Karpas-422 (cell line): ENCODE measurements at places on chromosomes 2 and 18.

DNA sequence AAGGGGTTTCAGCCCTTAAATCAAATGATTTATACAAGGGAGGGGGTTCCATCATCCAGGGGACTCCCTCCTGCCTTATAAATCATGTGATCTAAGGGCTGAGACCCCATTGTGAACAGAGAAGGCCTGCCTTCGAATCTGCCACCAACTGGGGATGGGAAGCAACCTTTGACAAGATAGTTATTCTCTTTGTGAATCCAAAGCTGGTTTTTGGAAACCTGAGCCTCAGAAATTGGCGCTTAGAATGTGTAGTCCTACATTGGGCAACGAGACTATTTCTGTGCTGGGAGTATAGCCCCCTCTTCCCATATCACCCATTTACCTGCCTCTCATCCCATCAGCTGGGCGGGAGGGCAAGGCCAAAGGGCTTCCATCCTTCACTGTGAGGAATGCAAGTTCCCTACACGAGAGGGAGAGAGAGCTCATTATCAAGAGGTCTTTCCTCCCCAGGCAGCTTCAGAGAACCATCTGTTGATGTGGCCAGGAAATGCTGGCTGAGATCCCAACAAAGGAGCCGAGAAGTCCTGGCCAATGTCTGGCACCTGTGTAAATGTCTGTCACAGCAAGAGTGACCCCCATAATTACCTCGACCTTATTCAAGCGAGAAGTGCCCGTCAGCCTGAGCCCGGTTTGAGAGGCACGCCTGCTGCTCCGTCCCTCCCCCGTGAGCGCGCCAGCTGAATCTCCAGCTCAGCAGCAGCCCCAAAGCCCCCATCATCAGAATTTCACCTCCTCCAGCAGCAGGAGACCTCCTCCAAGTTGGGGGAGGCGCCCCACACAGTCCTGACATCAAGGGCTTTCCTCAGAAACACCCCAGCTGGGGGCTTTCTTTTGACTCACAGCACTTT is 48.4 kb upstream of the APCDD1 start:
- no peak for DNase-seq
- no peaks in the 10 kb centered on the region; the same call in 1 of the 2 replicates for H3K27me3 ChIP-seq
- no peak overlapping the region for H3K4me3 ChIP-seq
- H3K27ac ChIP-seq, result no peak overlapping the region
- no peaks in the 10 kb centered on the region for H3K4me1 ChIP-seq
- no peaks in the 10 kb centered on the region for H3K36me3 ChIP-seq

GRCh38 chr2:172234716-172235691 is 132.3 kb upstream of the DLX2 start:
- no peak overlapping the region for H3K27ac ChIP-seq
- no peak for DNase-seq
- no peaks in the 10 kb centered on the region for H3K27me3 ChIP-seq
- no peaks in the 10 kb centered on the region for H3K36me3 ChIP-seq
- H3K4me1 ChIP-seq, result no peaks in the 10 kb centered on the region

- H3K4me3 ChIP-seq, result no peak overlapping the region
- no peaks in the 10 kb centered on the region for H3K27me3 ChIP-seq
- H3K4me1 ChIP-seq, result no peaks in the 10 kb centered on the region
These were observed 288.3 kb upstream of the TANK start for GRCh38 chr2:160871953-160872352.

GRCh38 chr2:238694922-238695321 is 153.0 kb upstream of the TWIST2 start:
- DNase-seq, result no peak
- no peak overlapping the region for H3K27ac ChIP-seq
- H3K4me1 ChIP-seq, result no peaks in the 10 kb centered on the region
- no peaks in the 10 kb centered on the region for H3K36me3 ChIP-seq

DNA sequence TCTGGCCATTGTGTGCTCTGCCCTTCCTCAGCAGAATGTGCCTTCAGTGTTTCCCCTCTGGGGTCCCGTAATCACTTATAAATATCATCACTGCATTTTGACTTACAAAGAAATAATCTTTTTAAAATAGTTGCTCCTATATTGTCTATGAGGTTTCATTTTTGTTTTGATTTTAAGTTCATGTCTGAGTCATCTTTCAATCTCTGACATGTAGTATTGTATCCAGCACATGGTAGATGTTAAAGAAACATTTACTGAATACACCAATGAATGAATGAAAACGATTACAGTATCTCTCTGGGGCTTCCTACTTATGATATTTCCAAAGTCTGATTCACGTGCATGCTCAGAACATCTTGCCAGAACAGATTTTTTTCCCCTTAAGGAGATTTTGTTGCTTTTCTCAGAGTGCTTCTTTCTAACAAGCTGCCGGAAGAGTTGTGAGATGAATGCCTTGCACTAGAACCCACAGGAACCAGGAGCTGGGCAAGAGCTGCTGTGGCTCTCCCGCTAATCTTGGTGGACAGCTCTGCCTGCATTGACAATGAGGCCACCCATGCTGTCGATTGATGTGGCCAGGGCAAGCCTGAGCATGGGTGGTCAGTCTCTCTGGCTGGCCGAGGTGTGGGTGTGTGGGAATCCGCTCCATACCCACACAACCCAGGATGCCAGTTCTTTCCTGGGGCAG is 199.4 kb downstream of the CYRIA start:
- H3K36me3 ChIP-seq, result no peaks in the 10 kb centered on the region
- H3K27me3 ChIP-seq, result no peaks in the 10 kb centered on the region
- H3K4me3 ChIP-seq, result no peak overlapping the region
- no peaks in the 10 kb centered on the region for H3K4me1 ChIP-seq
- DNase-seq, result no peak

DNA sequence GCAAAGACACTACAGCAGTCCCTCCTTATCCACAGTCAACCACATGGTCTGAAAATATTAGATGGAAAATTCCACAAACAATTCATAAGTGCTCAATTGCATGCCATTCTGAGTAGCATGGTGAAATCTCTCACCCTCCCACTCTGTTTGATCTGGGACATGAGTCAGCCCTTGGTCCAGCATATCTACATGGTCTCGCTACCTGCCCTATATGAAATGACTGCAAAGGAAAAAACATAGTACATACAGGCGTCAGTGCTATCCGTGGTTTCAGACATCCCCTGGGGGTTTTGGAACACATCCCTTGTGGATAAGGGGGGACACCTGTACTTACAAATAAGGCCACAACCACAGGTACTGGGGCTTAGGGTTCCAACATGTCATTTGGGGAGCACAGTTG is 73.7 kb downstream of the CABLES1 start:
- DNase-seq, result no peak
- H3K4me3 ChIP-seq, result no peak overlapping the region
- no peaks in the 10 kb centered on the region for H3K27me3 ChIP-seq
- peaks cover 7% of the 10 kb centered on the region for H3K4me1 ChIP-seq
- no peak overlapping the region for H3K27ac ChIP-seq
